ENCODE measurements at places on chromosomes 13 and 19.

DNA sequence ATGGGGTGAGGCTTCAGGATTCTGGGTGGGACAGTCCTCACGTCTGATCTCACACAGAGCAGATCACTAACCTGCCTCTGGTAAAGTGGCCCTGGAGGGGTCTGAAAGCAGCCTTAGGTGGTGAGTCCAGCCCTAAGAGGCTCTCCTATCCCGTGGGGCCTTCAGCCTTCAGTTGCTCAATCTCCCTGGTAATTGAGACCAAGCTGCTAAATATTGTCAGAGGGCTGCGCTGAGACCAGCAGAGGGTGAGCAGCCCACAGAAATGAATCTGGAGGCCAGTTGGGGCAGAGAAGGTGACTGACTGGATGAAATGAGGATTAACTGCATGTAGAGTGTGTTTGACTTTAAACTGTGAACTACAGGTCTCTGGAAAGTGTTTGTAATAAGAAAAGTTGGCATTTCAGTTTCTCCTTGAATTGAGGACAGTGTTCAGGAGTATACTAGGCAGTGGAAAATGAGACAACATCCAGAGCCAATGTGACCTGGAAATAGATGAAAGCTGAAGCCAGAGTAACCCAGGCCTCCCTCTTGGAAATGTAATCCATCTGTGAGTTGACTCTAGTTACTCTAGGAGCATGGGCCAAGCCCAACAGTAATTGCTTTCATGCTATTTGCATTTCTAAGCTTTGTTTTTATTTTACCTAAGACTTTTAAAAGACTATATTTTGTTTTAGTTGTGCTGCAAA is 14.3 kb upstream of the HSPH1 start:
- no peak for DNase-seq

DNA sequence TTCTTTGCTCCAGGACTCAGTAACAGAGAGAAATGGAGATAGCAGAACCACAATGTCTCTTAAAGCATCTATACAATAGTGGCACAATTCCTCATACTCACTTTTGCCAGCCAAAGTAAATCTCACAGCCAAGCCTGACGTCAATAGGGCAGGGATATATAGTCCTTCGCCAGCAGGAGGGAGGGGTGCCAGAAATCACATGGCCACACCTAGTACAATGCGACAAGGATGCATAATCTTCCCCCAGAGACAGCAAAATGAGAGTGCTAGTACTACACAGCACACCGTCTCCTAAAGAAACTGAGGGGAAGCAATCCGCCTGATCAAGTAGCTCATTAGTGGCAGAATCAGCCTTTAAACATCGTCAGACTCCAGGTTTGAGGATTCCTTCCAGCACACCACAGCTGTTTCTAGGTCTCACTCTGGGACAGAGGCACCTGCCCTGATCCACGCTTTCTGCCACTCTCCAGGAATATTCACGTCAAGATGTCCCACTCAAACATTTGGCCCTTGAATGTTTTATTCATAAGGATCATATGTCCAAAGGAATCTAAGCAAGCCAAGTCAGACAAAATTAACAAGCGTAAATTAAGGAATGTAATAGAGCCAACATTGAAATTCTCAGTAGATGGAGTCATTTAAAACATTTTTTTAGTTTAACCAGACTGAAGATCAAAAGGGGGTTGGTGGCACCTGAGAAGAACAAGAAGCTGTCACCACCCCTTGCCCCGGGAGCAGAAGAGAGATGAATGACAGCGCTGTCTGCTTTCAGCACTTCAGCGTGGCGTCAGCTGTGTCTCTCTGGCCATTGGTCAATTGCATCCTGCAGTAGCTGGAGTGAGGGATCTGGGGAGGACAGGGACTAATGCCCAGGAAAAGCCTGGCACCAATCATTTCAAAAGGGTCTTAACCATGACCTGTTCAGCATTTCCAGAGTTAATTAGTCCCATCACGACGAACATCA is 63.5 kb upstream of the SERP2 start:
- DNase-seq = no peak

GRCh38 chr19:47657719-47658118 is 48.8 kb downstream of the BICRA start:
- DNase-seq = no peak

DNA sequence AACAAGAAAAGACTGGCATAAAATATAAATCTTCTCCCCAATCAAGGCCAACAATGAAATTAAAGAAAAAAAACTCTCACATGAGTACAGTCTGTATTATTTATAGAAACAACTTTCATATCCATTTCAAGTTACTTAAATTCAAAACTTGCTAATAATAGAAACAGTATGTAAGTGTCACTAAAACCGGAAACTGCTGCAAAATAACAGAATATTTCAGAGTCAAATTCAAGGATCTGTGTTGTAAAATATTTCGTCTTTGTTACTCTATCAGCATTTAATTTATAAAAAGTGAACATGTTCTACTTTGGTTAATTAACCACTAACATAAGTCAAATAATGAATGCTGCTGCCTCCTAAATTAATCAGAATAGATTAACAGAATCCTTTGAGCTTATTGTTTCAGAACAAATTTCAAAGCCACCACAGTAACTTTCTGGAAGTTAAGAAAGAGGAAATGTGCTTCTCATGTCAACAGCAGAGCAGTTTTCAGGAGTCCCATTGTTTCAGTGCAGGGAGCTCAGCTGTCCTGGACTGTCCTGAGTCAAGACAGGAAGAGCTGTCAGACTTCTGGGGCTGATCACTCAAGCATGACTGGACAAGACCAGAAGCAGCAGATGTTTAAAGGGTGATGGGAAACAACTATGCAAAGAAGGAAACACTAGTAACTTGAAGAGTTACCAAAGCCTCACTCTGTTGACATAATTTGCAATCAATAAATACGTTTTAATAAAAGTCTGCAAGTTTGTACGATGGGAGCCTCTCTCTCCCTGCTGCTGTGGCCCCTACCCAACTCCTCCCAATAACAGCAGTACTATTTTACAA is 76.9 kb downstream of the FOXO1 start:
- DNase-seq = peak; percentile 77

- DNase-seq = peak; percentile 91
Measured at GRCh38 chr19:13790354-13790753, 4.9 kb upstream of the ZSWIM4 start.

DNA sequence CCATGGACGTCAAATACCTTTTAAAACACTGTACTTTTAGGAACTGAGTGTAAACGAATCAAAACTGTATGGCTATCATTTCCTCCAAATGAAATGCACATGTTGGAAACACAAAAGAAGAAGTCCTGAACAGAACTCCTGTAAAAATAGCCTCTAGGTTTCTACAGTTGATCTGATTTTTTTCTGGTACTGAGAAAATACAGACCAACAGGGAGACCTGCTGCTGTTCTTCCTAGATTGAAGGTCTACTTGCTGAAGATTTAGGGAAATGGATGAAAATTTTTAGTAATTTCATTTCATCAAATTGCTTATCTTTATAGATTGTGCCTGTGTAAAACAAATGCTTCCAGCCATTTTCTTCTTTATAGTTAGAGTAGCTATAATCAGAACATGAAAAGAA is 520.4 kb downstream of the SLITRK6 start:
- DNase-seq = no peak

Measured in SIG-M5 (cell line).